ENCODE measurements at places on chromosomes 3 and 15. TPM values are rescaled to one million over a fixed set of nuclear protein-coding genes. Genes with fewer than 3 reads are reported as not detected.

GRCh38 chr15:90744759-90745402, 27.7 kb downstream of the BLM start:
- no peak for DNase-seq

- DNase-seq: no peak
These were observed 50.9 kb upstream of the FSIP1 start for GRCh38 chr15:39833515-39833981.

The CLDN16 gene
- not detected for total RNA-seq

GRCh38 chr15:26628879-26629529, 143.9 kb downstream of the GABRB3 start:
- peak; percentile 77 for DNase-seq

The CD80 gene
- 0.46 TPM for total RNA-seq

DNA sequence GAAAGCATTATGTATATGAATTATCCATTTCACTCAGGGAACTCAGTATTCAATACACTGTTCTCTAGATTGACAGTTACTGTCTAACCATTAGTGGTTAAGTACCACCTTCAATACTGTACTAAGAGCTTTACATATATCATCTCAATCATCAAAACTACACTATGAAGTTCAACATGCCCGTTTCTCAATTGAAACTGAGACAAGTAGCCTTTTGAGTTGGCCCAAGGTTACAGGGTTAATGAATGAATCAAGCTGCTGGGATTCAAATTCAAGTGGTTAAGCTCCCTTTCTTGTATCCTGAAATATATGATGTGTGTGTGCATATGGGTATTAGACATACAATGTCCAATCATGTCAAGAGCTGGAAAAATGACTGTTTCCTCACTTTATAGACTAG, 5.8 kb downstream of the TASOR start:
- no peak for DNase-seq

DNA sequence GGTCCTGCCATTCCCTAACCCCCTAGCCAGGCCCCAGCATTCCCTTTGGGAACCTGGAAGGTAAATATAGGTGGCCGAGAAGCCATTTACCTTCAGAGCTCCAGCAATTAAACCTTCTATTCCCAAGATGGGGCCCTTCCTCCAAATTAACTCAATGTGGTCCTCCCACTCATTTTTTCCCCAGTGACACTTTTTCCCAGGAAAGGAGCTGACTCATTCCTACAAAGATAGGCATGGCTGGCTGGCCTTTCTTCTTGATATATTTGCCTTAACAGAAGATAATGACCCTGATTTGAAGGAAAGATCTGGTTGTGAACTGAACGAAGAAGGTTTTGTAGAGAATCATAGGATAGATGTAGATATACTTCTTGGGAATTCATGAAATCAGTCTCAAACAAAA, 279.0 kb upstream of the VEPH1 start:
- DNase-seq: no peak

GRCh38 chr15:83810110-83810509, 156.2 kb downstream of the ADAMTSL3 start:
- no peak for DNase-seq

GRCh38 chr15:93865586-93865985, 365.8 kb upstream of the MCTP2 start:
- DNase-seq: no peak

The MASP1 gene
- 59.7 TPM for total RNA-seq

The IL12A gene
- 0.51 TPM for total RNA-seq

DNA sequence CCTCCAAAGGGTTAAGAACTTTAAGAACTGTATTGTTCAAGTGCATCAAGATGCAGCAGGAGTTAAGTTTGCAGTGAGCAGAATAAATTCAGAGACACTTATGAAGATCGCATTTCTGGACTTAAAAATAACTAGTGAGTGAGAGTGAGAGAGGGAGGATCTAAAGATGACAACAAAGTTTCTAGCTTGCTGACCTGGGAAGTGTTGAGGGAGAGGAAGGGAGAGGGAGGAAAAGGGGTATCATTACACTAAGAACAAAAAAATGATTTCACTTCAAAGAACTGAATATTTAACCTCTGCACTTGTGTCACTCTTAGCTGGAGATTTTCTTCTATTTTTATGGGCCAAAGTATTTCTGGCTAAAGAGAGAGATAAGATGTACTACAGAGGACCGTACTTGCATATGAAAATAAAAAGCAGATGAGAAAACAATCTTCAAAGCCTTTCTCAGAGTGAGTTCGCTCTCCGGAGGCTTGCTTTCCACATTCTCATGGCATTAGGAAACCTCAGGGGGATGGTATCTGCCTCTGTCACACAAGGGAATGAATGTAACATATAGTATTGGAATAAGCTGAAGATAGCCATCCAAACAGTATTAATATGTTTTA, 91.4 kb upstream of the TJP1 start:
- DNase-seq: no peak

The GOLGA8J gene
- not detected for total RNA-seq

- no peak for DNase-seq
These were observed 24.5 kb upstream of the GABRA5 start for GRCh38 chr15:26842391-26842790.

- DNase-seq: no peak
These were observed 38.8 kb upstream of the PLXND1 start for GRCh38 chr3:129645286-129645685.

DNA sequence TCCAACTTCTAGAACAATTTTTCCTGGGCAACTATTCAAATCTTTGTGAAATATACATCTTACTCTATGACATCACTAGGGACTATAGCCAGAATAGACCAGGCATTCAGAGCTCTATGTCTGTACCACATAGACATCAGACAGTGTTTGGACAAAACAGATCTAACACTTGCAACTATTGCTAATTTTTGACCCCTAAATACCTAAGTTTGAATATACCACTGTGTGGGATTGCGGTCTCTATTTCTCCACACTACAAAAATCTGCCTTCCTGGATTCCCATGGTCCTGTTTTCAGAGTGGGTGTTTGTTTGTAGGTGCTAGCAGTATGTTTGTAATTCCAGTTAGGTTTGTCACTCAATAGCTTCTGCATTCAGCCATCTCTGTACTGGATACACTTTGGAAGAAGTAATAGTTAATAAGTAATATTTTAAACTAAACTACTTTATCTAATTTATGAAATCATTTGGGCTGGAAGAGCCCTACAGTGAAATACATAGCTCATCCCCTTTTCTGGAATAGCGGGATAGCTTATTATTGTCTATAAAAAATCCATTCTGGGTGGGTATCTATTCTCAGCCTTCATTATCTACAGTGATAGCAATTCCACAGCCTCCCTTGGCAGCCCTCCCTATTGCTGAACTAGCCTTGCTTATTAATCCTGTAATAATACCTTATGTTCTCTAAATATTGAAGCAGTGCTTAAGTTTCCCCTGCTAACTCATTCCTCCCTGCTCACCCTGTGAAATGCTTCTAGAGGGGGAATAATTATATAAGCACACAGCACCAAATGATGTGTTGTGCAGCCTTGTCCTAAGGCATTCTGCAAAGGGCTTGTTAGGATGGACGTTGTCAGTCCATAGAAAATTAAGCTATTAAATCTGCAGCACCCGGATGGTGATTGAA, 49.4 kb downstream of the RBMS3 start:
- no peak for DNase-seq

The SRGAP3 gene
- 10.1 TPM for total RNA-seq

All from cardiac septum (tissue), 1 donor.